ENCODE measurements at places on chromosomes 7 and 10.

DNA sequence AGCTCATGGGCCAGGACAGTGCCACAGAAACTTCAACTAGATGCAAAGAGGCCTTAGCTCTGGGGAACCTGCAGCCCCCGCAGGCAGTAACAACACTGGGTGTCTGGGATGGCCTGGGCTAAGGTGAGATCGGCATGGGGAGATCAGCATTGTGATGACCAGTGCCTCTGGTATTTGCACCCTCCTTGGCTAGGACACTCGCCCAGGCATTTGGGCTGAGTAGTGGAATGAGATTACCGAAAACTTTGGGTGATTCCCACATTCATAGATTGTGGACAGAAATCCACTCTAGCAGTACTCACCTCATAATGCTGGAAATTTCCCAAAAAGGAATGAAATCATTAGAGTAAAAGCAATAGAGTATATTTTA lies 70.6 kb upstream of the ZMIZ2 start:
- DNase-seq, result no peak

GRCh38 chr7:3159039-3159438 lies 115.4 kb upstream of the CARD11 start:
- DNase-seq, result no peak

GRCh38 chr10:28215930-28216329 lies 86.9 kb downstream of the MPP7 start:
- no peak for DNase-seq

- DNase-seq, result no peak
These were observed 127.9 kb downstream of the FAM53B start for GRCh38 chr10:124616040-124616835.

- no peak for DNase-seq
These were observed 171.8 kb downstream of the SEMA3D start for GRCh38 chr7:85014936-85015660.

DNA sequence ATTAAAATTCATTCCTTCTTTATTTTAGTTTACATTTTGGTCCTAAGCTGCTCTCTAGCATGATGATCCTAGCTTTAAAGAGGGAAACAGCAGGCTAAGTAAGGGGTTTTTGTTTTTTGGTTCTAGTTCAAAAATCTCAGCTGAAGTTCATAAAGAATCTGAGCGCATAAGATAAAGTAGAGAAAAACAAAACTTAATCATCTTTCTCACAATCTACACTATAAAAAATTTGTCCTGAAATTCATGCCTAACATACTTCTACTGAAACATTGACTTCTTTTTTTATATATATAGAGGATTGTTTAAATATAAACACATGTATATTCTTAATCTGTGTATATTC lies 6.8 kb upstream of the IGF2BP3 start:
- DNase-seq, result no peak

DNA sequence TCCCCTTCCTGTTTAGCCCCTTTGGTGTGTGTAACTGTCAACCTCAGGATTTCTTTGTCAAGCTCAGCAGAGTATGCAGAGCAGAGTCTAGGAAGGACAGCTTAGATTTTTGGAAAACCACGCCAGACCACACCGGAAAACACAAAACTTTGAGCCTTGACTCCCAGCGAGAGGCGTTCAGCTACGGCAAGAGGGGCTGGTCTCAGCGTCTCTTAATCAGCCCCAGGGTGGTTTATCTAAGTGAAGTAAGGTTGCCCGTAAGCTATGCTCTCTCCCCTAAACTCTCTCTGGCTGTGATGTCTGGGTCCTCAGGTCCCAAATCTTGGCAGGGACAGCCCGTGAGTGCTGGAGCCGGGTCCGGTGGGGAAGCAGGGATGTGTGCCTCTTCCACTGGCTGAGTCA lies 230.9 kb downstream of the KLF6 start:
- DNase-seq, result no peak
